Activated T-helper 1 cell treated with anti-CD3 and anti-CD28 coated beads, Interleukin-12 subunit alpha, Interleukin-12 subunit beta, Interleukin-2, Interleukin-4 antibody, amounts not matched to agents 30 ng/mL and 10 ng/mL and 1 ng/mL, durations not matched to agents 14 hours and 24 hours and 36 hours (primary cell): ENCODE measurements at places on chromosomes 7 and 10. TPM values are rescaled to one million over a fixed set of nuclear protein-coding genes. Genes with fewer than 3 reads are reported as not detected.

The POLR3A gene
- 29.5 and 30.8 TPM in 2 replicates for total RNA-seq

The ACTR3C gene
- 8.2 and 9.8 TPM in 2 replicates for total RNA-seq

DNA sequence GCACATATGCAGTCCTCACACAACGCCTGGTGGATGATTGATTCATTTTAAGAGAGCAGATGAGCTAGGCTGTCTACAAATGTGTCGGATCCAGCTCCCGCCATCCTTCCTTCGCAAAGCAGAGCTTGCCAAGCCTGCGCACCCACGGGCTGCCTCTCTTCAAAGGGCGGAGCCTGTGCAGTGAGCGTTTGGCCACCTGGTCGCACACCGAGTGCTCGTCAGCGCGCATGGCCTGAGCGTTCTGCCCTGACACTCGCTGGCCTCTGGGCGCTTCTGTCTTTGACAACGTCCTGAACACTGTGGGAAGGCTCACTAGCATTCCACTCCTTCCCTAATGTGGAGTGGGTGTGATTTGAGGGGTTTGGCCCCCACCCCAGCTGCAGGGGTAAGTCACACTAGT is 47.1 kb upstream of the TMEM72 start:
- no peak for DNase-seq

DNA sequence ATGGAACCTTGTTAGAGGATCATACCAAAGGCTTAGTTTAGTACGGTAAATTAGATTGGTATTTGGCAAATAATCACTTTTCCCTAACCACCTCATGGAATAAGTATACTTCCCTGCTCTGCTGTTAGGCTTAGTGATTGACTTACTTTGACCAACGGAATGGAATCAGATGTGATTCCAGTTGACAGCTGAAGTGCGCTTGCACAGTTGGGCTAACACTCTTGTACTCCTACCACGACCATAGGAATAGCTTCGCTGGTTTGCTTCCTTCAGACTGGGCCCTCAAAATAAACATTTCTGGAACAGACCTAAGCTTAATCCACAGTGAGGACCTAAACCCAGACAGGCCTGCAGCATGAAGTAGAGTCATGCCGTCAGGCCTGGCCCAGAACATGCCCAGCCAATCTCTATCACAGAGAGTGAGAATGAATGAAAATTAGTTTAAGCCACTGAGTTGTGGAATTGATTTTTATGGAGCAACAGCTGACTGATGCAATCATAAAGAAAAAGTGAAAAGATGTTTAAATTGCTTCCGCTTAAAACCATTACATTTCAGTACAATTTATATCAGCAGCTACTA is 122.3 kb downstream of the DOCK4 start:
- no peak for DNase-seq

DNA sequence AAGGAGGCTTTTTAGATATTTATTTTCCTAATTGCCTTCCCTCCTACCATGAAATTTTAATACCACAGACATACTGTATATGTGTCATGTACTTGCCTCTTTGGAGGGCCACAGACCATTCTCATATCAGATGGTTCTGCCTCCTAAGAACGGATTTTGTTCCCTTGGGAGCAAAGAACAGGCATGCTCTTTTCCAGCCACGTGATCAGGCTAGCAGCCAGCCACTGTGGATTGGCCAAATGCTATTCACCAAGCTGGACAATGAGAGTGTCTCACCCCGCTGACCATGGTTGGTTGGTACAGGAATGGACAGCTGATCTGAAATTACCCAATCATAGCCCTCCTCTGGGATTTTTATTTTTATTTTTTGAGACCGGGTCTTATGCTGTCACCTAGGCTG is 21.5 kb upstream of the CRHR2 start:
- no peak for DNase-seq

The RAB19 gene
- 23.9 and 27.0 TPM in 2 replicates for total RNA-seq

DNA sequence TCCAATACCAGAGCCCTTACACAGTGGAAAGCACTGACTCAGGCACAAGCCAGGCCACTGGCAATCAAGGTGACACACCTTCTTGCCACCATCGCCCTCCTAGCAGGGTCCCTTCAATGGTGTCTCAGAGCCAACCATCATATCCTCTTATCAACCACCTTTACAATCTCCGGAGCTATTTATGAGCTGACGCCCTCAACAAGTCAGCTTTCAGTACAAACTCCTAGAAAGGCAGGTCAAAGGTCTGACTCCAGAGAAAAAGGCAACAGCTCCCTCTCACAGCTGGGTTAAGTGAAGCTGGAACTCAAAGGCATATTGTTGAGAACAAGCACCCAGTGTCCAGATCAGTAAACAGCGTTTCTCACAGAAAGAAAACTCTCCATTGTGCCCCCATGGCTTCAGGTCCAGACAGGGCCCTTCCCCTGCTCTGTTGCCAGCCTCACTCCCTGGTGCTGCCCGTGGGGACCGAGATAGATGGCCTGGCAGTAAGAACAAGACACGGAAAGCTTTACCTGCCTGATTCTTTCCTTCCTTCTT is 2.4 kb downstream of the ZNF3 start:
- DNase-seq: no peak

- no peak for DNase-seq
Measured at GRCh38 chr7:134071355-134072331, 55.5 kb upstream of the LRGUK start.

GRCh38 chr7:15159261-15159660 is 256.7 kb upstream of the DGKB start:
- no peak for DNase-seq

DNA sequence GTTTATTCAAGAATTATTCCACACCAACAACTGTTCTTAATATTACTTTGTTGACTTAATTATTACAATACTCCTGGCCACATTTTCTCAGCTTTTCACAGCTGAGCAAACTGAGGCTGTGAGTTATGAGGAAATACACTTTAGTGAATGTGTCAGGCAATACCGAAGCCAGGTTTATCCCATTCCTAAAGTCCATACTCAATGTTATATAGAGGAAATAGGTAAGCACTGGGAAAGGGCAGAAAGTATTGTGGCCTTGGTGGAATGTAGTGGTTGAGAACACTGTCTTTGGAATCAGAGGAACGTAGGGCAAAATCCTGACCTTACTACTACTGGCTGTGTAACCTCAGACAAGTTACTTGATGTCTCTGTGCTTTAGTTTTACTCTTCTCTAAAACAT is 110.8 kb downstream of the CD36 start:
- DNase-seq: no peak

DNA sequence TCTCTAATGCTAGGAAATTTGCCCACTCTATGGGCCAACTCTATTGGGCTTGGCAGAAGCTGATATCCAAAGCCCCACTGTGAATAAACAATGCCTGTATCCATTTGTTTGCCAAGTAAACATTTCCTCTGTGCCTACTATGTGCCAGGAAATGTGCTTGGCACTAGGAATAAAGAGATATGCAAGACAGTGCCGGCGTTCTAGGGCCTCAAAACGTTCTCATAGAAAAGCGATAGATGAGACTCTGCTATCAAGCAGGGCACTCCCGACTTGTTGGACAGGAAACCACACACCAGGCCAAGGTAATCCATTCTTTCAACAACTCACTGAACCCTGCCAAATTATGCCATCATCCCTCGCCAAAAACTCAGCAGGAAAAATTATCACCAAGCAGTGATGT is 196.7 kb downstream of the IPMK start:
- no peak for DNase-seq

The GARIN1A gene
- 0.73 and 1.0 TPM in 2 replicates for total RNA-seq

DNA sequence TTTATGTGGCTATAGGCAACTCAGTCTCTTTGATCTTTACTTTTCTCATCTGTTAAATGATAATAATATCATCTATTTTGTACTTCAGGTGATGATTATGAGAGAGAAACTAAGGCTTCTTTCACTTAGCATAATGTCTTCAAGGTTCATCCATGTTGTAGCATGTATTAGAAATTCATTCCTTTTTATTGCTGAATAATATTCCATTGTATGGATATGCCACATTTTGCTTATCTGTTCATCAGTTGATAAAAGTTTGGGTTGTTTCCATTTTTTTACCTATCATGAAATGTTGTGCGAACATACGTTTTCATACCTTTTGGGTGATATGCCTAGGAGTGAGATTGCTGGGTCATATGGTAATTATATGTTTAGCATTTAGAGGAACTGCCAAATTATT is 7.2 kb upstream of the CDK13 start:
- no peak for DNase-seq

GRCh38 chr7:25187932-25188331 is 40.4 kb downstream of the NPVF start:
- DNase-seq: no peak

DNA sequence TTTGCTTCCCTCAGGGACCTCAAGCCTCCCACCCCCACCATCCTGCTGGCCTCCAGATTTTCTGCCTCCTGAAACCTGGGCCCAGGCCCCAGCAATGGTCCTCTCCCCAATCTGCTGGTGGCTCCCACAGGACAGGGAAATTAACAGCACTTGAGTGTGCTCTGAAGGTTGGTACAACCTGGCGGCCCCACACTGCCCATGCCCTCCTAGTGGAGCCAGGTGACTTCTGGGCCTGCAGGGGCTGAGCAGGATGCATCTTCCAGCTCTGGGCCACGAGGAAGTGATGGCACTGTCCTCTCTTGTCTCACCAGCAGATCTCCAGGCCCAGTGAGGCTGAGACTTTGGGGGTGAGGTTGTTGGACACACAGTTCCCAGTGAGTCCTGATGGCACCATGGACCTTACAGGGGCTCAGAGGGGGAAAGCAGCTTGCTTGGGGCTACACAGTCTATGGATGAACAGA is 3.6 kb upstream of the ZMIZ1 start:
- DNase-seq: no peak
